ENCODE measurements at places on chromosomes 7 and 10.

GRCh38 chr7:2606539-2606936 lies 25.2 kb upstream of the TTYH3 start:
- DNase-seq = no peak

DNA sequence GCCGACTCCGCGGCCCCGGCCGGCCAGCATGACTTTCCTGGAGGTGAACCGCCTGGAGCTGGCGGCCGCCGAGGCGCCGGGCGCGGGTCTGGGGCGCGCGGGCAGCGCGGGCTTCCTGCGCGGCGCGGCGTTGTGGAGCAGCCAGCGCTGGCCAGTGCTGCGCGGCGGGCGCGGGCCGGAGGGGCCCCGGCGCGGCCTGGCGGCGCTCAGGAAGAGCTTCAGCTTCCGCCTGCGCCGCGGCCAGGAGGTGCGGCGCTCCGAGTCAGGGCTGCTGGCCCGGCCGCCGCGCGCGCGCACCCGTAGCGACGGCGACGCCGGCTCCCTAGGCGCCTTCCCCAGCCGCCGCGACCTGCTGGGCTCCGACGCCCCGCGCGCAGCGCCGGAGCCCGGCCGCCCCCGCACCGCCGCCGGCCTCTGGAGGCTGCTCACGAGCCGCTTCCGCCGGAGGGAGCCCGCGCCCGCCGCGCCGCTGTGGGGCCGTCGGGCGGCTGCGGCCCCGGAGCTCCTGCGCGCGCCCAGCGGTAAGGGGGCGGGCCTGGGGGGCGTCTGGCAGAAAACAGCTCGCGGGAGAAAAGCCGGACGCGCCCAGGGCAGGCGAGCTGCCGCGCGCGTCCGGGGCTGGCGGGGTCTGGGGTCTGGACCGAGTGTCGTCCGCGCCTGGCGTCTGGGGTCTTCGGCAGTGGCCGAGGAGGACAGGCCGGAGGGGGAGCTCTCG lies 29.0 kb downstream of the AGAP3 start:
- DNase-seq = no peak

GRCh38 chr7:95840953-95841950 lies 68.9 kb downstream of the DYNC1I1 start:
- no peak for DNase-seq

DNA sequence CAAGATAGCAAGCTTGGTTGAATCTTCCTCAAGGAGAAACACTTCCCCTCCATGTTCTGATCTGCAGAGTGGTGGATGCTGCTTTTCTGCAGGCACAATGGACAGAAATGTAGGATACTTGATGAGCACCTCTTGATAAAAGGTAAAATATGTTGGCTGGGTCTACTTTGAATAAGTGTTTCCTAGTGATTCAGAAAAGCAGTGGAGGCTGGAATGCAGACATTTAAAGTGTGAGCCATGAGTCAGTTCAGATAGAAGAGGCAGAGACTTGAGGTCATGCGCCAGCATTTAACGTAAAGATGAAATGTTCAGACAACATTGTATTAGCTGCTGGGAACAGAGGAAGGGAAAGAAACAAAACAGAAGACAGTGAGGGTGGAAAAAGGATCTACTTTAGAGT lies 403.1 kb downstream of the ADRA2A start:
- DNase-seq = no peak

DNA sequence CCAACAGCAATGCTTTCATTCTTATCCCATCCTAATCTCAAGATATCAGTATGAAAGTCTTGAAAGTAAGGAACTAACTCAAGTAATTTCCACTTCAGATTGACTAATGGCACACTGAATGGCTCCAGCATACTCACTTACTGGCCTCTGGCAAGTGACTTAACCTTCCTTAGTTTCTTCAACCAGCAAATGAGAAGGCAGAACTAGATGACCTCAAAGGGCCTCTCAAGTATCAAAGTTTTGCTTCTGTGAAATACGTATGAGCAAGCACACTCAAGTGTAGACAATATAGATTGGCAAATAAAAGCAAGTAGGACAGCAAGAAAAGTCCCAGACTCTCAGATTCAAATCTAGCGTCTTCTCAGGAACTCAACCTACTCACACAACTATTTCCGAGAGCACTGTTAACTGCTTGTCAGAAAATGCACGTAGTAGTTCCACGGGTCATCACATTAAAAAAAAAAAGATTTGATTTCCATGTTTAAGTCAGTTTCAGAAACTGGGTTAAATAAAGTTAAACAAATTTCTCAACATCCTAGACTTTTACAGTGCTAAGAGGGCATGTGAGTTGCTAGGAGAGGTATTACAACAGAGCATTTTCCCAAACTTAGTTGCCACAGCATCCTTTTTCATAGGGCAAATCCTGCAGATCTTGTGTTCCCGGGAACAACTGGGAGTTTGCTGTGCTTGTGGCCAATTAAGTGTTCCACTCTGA lies 276.9 kb upstream of the KLF14 start:
- no peak for DNase-seq

DNA sequence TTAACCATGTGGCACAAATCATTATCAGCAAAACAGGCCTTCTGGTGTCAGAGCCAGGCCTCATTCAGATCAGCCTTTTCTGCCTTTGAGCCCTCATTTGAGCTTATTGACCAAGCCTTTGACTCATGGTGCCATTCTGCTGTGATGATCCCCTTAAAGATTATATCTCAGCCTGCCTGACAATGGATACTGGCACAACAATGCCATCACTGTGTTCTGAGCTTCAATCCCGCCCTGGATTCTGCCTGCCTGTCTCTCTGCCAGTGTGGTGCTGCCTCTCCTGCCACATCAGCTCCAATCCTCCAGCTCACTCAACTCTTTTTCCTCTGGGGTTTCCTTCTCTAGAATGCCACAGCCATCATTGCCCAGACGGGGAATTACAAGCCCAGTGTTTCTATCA lies 52.6 kb downstream of the SRI start:
- DNase-seq = no peak

DNA sequence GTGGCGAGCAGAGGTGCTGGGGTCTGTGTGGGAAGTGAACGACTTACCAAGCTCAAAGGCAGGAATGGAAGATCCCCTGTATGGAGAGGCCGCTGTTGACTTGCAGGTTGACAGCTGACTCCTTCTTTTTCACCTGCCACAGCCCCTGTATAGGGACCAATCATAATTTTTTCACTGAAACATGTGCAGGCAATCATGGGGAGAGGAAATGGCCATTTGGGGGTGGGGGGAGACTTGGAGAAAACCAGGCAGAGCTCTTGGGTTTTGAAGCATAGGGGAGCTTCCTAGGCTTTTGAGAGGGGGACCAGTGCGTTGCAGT lies 101.4 kb downstream of the WDR37 start:
- no peak for DNase-seq

DNA sequence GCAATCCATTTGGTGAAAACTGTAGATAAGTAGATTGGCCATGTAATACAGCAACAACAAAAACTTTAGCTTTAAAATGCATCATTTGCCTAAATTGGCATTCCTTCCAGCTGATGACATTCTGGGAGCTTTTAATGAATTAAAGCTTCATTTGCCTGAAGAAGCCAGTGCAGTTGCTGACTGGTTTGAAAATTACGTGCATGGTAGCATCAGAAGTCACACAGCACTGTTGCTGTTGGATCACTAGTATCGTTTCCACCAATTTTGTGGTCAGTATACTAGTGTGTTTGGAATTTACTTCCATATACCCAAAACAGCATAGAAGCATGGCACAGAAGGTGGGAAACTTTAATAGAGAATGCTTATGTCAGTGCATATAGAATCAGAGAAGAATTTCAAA lies 194.9 kb downstream of the ETV1 start:
- DNase-seq = no peak

GRCh38 chr7:91185771-91186170 lies 78.5 kb upstream of the FZD1 start:
- no peak for DNase-seq

- no peak for DNase-seq
These were observed 47.2 kb downstream of the LRRC20 start for GRCh38 chr10:70335246-70335613.

DNA sequence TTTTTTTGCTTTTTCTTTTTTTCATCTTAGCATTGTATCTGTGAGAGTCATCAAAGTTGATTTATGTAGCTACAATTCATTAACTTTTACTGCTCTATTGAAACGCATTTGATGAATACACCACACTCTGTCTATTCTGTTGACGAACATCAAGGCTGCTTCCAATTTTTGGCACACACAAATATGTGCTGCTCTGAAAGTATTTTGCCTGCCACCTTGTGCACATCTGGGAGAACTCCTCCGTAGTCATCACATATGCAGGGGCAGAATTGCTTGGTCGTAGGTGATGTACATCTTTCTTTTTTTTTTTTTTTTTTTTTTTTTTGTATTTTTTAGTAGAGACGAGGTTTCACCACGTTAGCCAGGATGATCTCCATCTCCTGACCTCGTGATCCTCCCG lies 796.8 kb downstream of the KCNMA1 start:
- DNase-seq = no peak

- no peak for DNase-seq
These were observed 16.8 kb upstream of the MTPAP start for GRCh38 chr10:30365883-30366282.

- DNase-seq = no peak
These were observed 261.6 kb downstream of the CNTNAP2 start for GRCh38 chr7:146378196-146378595.

DNA sequence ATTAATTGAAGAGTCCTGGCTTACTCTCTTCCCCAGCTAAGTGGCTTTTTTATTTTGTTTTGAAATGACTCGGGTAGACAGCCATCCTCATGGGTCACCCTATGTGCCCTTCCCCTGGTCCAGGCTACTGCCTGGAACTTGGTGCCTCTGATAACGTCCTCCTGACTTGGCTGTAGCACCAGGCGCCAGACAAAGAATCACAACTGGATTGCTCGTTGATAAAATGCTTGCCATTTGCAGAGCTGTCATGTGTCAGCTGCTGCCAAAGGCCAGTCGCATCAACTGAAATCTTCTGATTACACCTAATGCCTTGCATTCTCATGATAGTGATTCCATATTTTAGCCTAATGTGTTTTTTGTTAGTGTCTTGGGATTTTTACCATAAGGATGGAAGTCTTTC lies 27.4 kb upstream of the ABLIM1 start:
- no peak for DNase-seq
